Left colon (tissue), 2 donors: ENCODE measurements at places on chromosomes 2 and 18.

DNA sequence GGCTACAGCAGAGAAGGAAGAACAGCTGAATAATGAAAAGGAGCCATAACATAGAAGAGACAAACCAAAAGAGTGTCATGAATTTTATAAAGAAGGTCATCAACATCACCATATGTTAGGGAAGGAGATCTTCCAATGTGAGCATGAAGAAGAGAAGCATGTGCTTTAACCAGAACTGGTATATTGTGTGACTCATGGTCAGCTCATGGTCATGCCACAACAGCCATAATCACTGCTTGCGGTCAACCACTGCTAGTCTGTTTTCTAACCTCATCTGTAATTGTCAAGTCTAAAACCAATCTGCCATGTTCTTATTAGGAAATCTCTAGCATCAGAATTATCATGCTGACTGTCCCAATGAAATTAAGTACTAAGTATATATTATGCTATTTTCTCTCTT, 204.1 kb upstream of the VRK2 start:
- no peak for DNase-seq

GRCh38 chr2:121489284-121489683, 41.4 kb upstream of the RNU4ATAC start:
- DNase-seq = no peak

DNA sequence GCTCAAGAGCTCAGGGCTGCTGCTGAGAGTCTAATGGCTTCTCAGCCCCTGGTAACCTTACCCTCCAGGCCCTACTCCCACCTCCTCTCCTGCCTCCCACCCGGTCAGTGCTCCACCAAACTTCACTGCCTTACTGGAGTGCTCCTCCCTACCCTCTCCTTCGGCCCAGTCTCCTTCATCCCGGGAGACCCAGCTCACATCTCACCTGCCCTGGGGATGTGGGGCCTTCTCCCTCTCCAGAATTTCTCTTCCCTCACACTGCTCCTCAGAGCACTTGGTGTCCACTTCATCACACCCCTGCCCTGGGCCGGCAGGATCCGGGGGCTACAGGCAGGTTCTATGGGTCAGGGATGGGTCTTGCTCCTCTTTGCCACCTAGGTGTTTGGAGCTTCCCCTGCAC, 21.6 kb downstream of the PTPN18 start:
- no peak for DNase-seq

GRCh38 chr2:43012966-43013365, 213.4 kb downstream of the ZFP36L2 start:
- no peak for DNase-seq

DNA sequence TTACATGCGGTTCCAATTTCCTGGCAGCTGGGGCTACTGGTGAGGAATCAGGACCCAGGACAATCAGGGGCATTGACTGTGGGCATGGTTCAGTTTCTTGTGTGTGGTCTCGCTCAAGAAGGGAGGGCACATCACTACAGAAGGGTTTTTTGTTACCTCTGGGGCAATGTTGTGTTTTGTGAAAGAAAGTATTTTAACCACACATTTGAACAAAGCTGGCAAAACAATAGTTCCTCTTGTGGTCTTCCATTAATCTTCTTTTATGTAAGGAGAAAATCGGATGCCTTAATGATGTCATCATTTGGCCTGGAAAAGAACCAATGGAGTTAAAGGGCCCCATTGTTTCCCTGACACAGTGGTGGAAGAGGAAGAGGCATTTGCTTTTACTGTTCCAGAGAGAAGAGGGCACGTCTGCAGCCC, 197.4 kb downstream of the SH3BP4 start:
- DNase-seq = no peak

DNA sequence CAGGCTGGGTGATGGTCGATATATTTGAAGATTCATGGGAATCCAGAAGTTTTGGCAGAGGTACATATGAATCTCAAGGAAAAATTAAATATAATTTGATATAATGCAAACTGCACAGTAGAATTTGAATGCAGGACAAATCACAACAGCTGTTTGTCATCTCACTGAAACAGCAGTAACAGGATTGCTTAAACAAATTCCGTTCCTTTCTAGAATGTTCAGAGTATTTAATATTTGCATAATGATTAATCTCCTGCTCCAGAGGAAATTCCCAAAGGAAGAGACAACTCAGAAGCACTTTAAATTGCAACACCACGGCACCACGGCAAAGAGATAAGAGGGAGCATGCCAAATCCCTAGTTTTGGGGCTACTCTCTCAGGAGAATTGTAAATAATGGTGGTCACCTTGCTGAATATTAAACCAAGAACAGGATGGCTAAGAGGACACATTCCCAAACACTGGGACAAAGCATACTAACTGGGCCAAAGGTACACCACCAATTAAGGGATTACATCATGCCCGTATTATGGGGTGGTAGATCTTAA, 67.8 kb upstream of the MAP4K3 start:
- no peak for DNase-seq

GRCh38 chr2:240302933-240303595, 132.4 kb upstream of the GPC1 start:
- no peak for DNase-seq

- no peak for DNase-seq
Observed at GRCh38 chr2:138841459-138841858, 61.3 kb upstream of the NXPH2 start.

GRCh38 chr2:46032996-46033395, 264.2 kb upstream of the EPAS1 start:
- DNase-seq = no peak

DNA sequence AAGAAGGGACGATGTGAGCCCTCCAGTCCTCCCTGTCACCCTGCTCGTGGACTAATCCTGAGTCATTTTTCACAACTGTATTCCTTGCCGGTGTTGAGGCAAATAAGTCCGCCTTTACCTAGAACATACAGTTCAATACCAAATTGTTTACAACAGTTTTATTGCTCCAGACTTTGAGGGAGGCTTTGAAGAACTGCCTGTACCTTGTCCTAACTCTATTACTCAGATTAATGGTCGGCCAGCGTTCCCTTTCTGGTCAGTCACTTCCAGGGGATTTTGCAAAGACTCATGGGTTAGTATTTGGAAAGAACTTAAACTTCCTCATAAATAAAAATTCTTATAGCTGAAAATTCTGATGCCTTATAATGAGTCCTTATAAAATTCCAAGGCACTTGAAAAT, 85.1 kb upstream of the ZNF532 start:
- no peak for DNase-seq

- no peak for DNase-seq
Observed at GRCh38 chr2:177783835-177784744, 288.5 kb downstream of the PDE11A start.

DNA sequence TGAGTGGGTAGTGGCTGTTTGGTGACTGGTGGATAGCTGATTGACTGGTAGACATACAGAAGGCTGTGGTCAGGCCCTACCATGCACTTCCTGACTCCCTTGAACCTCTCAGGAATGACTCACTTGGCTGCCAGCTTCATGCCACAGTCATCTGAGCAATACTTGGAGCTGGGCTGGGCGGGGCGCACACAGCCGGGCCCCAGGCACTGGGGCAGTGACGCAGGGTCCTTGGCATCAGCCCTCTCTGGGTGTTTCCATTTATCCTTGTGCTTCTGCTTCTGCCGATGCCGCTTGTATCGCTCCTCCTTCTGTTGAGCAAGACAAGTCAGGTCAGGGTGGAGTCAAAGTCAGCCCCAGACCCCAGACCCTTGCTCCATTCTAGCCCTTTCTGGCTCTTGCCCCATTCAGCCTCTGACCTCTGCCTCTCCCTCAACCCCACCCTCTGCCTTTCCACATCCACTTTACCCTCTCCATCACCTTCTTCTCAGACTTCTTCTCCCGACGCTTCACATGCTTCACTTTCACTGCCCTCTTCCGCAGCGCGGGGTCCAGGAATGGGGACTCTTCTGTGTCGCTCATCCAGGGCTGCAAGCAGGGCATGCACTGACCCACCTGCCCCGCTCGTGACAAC, 3.0 kb upstream of the MBD1 start:
- no peak for DNase-seq

DNA sequence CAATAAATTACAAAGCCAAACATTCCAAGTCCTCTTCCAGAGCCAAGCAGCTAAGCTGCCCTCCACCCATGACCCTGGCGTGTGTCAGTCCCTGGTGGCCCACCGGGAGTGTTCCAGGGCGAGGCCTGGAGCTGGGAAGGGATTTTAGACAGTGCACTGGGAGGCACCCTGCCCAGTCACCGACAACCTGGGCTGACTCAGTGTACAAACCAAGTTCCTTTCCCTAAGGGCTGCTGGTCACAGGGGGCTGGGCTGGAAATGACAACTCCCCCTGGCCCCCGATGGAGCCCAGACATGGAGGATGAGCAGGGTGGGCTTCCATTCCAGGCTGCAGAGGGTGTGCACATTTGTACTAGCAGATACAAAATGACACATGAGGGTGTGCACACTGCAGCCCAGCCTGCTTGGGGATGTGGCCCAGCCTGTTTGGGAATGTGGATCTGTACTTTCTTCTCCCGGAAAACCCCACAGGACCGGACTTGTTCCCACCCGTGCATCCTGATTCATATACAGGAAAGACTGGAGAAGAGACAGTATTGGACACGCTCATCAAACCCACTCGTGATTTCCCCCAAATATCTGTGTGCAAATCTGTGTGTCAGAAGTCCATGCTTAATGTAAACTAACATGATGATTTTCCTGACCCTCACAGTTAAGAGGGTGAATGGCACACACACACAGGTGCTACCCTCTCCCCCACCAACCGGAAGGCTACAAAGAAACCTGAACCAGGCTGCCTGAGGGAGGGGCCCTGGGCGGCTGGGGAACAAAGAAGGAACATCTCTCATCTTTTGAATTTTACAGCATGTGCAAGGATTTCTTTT, 58.9 kb downstream of the NDUFA10 start:
- no peak for DNase-seq

DNA sequence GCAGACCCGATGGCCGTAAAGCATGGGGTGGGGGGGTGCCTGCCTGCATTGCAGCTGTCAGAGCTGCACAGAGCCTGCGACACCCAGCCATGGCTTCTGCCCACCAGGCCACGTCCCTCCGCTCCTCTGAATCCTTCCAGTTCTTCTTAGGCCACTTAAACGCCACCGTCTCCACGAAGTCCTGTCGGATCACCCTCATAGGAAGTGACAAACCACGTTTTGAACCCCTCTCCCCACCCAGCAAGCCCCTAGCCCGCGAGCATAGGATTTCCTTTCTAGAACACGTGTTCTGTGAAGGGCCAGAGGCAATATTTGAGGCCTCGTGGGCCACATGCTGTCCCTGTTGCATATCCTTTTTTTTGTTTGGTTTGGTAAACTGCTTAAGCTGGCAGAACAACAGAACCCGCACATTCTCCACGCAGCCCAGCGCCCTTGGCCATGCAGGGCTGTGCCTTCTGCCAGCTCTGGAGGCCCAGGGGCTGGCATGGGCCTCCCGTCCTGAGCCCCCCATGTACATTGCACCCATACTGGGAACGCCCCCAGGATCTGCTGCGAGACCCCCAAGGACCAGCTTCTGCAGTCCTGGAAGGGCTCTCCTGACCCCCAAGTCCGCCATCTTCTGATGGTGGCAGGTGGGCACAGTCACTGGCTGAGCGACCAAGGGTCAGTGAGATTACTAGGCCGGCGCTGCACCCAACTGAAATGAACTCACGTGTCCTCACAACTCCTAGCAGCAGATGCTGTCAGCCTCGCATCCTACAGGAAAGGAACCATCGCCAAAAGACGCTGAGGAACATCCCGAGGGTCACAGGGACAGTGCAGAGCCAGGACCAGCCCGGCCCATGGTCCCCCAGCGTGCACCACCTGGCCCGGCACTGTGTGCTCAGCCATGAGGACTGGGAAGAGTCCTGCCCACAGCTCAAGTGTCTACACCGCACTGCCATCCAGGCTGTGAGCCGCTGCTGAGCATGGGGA, 35.1 kb downstream of the ADI1 start:
- DNase-seq = no peak

DNA sequence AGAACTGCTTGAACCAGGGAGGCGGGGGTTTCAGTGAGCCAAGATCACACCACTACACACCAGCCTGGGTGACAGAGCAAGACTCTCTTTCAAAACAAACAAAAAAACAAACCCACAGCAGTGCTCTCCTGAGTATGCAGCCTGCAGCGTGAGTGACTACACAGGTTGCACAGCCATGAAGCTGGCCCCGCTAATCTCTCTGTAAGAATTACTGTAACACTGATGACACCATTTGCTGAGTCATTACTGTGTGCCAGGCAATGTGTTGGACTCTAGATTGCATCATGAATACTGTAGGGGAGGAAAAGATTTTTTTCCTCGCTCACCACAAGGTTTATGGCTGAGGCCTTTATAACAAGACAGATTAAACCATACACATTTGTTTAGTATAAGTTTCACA, 118.6 kb upstream of the ATP8B1 start:
- DNase-seq = no peak

GRCh38 chr2:31353179-31353578, 61.4 kb downstream of the XDH start:
- no peak for DNase-seq

GRCh38 chr2:1238598-1239138, 174.6 kb upstream of the TPO start:
- DNase-seq = no peak

DNA sequence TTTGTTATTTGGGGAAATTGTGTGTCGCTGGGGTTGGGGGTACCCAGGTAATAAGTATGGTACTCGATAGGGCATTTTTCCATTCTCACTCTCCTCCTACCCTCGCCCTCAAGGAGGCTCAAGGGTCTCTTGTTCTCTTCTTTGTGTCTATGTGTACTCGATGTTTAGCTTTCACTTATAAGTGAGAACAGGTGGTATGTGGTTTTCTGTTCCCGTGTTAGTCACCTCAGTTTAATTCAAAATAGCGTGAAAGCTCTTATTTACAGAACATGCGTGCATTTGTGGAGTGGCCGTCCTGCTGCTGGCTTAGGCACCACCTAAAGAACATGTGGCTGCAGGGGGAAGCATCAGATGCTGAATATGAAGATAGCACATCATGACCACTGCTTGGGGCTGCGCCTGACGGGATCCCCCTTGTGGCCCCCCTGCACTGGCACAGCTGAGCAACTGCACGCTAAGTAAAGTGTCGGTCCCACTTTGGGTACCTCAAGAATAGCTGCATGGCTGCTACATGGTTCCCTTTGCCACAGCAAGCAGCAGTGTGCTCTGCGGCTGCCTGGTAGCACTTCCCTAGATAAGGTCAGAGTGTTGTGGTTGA, 569.0 kb downstream of the DCDC2C start:
- DNase-seq = no peak

GRCh38 chr2:181357979-181358378, 99.2 kb upstream of the ITGA4 start:
- no peak for DNase-seq

- no peak for DNase-seq
Observed at GRCh38 chr2:63755216-63755615, 86.5 kb upstream of the UGP2 start.

GRCh38 chr2:204897561-204897960, 352.3 kb downstream of the PARD3B start:
- no peak for DNase-seq

DNA sequence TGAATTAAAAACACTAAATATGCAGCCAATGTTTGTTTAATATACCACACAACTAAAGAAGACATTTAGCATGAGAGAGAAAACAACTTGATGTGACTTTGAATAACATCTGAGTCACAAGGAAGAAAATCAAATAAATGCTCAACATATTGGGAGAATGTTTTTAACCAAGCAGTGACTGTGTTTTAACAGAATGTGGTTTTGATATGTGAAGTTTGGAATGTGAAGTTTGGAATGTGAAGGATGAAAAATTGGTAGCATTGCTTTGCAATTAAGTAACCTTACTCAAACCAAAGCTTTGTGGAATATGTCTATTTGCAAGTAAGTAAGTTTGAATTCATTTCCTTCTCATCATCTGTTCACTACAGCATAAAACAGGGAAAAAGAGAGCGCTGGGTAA, 128.2 kb upstream of the DNAJC10 start:
- DNase-seq = no peak
